DMS 273 treated with DMSO at 0.1 percent for 48 hours (cell line): ENCODE measurements at places on chromosomes 4 and X.

GRCh38 chrX:12955882-12956703 lies 18.8 kb upstream of the TMSB4X start:
- DNase-seq = no peak

DNA sequence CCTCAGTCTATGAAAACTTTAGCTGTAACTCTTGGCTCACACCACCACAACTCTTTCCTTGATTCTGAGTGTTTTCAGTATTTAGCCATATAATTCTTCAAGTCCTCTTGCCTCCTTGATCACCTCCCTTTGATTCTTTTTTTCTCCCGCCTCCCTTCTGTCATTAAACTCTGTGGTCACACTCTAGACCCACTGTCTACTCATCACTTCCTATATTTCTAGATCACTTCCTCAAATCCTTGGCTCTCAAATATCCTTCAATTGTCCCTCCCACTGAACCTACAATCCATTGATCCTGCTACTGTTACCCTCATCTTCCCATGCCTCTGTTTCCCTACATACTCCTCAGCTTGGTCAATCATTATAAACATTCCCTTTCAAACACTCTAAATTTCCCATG lies 12.4 kb upstream of the CXXC4 start:
- DNase-seq = no peak

DNA sequence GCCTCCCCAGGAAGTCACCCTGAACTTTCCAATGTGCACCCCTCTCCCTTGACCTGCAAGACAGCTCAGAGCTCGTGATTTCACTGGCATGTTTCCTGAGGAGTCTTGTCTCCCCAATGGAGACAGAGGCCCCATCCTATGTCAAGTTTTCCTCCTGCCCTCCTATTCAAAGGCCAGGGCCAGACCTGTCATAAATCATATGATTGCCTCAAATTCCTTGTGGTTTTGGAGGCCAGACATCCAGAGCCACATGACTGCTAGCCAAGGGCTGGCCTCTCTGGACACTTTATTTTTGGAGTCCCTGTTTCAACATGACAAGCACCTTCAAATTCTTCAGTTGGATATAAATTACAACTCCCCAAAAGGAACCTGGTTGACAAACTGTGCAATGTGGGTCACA lies 76.0 kb upstream of the TFDP3 start:
- DNase-seq = no peak

GRCh38 chrX:41116948-41117347 lies 31.7 kb downstream of the USP9X start:
- DNase-seq = no peak

DNA sequence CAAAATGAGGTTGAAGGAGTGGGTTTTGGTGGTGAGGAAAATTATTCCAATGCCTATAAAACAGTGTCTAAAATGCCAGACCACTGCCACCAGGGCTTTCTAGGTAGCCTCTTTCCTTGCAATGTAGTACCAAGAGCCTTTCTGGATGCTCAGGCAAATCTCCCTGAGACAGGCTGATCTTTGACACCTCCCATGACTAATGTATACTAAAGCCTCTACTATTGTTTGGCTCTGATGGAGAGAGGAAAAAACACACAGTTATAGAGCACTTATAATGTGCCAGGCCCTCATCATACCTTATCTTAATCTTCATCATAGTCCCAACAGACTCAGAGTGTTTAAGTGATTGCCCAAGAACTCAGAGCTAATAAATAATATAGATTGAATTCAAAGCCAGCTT lies 5.8 kb downstream of the MTMR8 start:
- DNase-seq = no peak

- DNase-seq = no peak
Measured at GRCh38 chrX:17377795-17378194, 2.8 kb downstream of the NHS start.

- no peak for DNase-seq
Measured at GRCh38 chrX:71577682-71578081, 555 bp upstream of the GCNA start.

DNA sequence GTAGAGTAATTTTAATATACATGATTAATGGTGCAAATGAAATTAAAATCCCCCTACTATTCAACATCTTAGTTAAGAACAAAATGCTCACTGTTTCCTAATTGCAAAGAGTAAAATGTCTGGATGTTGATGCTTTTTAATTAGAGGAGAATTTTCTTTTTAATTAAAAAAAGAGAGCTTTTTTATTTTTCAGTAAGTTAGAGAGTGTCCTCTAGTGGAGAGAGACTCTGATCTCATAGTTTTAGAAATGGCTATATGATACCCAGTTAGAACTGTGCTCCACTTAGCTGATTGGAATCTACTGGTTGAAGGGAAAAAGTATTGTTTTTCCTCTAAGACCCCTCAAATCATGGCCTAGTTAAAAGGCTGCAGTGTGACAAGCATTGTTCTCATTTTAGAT lies 312.0 kb upstream of the MAGEB2 start:
- DNase-seq = no peak

DNA sequence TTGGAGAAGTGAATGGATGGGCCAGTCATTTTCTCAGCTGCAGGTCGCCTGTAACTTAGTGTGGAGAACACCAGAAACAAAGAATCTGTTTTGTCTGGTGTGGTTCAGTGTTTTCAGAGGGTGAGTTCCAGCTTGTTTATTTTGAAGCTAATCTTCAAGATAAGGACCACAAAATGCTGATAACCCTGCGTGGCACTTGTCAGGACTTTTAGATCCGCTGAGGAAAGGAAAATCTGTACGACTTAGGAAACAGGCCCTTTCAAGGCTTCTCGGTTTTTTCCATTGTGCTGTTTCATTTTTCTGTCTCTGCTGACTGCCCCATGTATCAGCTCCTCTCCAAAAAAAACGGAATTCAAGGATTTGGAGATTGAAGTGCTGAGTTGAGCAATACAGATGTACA lies 8.7 kb upstream of the ANAPC4 start:
- DNase-seq = no peak

- DNase-seq = no peak
Measured at GRCh38 chrX:110699109-110699508, 96.5 kb downstream of the CHRDL1 start.

DNA sequence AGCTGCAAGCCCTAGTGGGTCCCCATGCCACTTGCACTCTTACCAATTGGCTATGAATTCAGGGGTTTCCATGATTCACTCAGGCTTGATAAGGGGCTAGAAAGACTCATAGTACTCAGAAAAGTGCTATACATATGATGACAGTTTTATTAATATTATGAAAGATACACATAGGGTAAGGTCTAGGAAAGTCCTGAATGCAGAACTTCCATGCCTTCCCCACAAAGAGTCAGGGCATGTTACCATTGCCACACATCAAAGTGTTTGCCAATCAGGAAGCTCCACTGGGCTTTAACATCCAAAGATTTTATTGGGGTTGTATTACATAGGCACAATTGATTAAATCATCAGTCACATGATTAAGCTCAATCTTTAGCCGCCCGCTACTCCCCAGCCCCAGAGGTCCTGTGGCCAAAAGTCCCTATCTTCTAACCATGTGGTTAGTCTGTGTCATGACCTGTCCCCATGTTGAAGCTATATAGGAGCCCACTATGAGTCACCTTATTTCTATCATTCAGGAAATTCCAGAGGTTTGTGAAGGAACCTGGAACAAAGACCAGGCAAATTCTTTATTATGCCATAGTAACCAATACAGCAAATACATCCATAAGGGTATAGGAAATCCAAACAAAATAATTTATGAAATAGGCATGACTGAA lies 635.6 kb downstream of the STPG2 start:
- DNase-seq = no peak

DNA sequence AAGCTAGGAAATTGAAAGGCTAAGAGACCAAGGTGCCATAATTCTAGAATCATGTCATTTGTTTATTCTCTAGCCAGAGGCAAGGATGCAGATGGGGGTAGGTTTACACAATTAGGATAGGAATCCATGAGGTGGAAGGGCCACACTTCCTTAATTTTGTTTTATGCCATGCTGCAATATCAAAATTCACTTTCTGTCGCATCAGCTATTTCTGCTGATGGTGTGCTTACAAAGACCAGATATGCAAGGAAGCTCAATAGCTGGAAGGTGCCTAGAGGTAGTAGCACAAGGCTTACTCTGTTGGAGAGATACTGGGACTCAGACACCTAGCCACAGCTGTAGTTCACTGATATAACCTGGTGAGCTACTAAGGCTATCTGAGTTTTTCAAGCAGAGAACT lies 328.5 kb downstream of the ADGRL3 start:
- DNase-seq = no peak

- DNase-seq = no peak
Measured at GRCh38 chr4:152104356-152104755, 343.5 kb upstream of the GATB start.
